ENCODE measurements at places on chromosomes 4 and X. TPM values are rescaled to one million over a fixed set of nuclear protein-coding genes. Genes with fewer than 3 reads are reported as not detected.
A peak's percentile ranks its signal among the peaks of the same experiment; 100 is the strongest.

DNA sequence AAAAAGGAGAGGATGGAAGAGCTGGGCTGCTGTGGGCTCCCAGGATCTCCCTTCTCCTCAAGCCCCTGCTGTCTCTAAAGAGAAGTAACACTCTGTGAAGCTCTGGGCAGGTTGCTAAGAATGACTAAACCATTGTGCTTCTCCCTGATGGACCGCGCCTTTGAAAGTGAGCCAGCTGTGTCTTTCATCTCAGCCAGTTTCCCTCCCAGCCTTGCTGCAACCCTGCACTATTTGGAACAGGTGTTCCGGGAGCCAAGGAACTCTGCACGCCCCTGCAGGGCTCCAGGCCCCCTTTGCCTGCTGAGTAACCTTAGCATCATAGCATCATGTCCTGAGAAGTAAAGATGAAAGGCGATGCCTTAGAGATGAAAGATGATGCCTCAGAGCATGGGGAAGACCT is 39.7 kb downstream of the SMIM20 start:
- DNase-seq = no peak

The TCP11X2 gene
- not detected for total RNA-seq

The MAP7D2 gene
- 0.13 TPM for total RNA-seq

DNA sequence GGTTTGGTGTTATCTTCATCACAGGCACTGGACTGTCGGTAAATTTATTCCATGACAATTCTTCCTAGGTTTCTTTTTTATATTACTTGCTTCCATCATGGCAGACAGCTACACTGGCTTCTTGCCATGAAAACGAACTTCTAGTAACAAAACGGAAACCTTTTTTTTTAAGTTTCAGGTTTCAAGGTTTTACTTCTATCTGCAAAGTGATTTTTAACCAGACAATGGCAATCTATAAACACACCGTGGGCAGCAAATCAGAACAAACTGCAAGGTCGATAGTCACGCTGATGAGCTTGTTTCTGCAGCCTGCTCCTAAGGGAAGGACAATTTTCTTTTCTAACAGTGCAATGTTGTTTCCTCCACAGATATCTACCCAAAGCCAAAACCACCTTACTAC is 29.9 kb downstream of the XG start:
- no peak for DNase-seq

GRCh38 chrX:108028854-108029253 is 16.0 kb upstream of the VSIG1 start:
- no peak for DNase-seq

GRCh38 chr4:140372751-140373327 is 607 bp upstream of the SCOC start:
- peak; percentile 24 for DNase-seq

The RXFP1 gene
- total RNA-seq = not detected

DNA sequence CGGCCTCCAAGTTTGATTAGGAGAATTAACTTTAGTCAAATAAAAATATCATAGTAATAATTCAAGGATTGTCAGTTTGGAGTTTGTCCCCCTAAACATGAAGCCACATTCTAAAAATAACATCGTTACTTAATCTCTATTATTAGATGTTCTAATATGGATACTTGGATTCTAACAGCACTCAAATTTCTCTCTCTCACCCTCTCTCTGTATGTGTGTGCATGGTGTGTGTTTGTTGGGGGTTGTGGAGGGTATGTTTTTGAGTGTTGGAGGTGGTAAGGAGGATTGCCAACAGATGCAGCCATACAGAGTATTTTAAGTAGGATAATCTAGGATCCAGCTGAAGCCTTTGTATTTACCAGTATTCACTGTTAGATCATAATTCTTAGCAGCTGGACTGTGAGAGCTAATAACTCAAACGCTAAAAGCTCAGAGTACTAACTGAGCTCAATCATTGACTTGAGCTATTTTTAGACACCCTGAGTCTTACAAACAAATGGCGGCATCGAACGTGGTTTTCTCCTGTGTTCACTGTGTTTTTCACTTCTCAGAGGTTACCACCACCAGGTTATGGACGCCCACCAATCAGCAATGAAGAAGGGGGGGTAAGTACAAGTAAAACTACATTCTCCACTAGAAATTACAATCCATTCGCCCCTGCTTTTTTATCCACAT is 8.8 kb downstream of the ENAM start:
- no peak for DNase-seq

The SLC49A3 gene
- total RNA-seq = 9.7 TPM

The PDE6B gene
- total RNA-seq = 9.5 TPM

DNA sequence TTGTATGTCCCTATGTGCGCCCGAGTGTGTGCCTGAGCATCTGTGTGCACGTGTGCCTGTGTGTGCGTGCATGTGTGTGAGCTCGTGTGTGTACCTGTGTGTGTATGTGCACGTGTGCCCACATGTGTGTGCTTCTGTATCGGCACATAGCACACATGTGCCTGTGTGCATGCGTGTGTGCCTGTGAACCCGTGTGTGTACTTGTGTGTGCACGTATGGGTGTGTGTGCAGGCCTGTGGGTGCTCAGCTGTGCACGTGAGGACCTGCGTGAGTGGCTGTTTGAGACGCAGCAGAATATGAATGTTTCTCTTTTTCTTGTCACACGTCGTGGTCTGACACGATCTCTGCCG is 4.3 kb downstream of the AKAP17A start:
- DNase-seq = no peak

The F8A1 gene
- 2.8 TPM for total RNA-seq

DNA sequence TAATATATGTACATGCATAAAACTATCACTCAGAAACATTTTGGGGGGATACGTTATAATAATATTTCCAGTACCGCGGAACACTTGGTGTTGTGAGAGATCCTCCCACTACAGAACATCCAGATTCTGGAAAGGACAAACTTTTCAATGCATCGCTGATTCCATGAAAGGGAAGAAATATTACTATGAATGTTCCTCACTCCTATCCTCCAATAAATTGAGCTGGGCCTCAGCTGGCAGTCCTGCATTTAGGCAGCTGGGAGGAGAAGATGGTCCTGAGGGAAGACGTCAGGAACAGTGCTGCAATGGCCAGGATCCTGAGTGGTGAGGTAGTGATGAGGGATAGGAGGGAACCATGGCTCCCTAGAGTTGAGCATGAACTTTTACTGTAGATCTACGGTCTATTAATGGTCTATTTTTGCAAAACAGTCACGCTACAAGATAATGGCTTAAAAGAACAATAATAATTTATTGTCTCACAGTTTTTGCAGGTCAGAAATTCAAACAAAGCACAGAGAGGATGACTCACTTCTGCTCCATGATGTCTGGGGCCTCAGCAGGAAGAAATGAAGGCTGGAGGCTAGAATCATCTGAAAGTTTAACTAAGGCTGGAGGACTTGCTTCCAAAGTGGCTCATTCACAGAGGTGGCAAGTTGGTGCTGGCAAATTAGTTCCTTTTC is 538.1 kb downstream of the STIM2 start:
- DNase-seq = no peak

GRCh38 chr4:118723369-118723768 is 38.2 kb downstream of the METTL14 start:
- no peak for DNase-seq

The SORBS2 gene
- 148 TPM for total RNA-seq

The SPANXN2 gene
- not detected for total RNA-seq

- peak; percentile 73 for DNase-seq
Observed at GRCh38 chrX:20515841-20516461, 249.2 kb upstream of the RPS6KA3 start.

DNA sequence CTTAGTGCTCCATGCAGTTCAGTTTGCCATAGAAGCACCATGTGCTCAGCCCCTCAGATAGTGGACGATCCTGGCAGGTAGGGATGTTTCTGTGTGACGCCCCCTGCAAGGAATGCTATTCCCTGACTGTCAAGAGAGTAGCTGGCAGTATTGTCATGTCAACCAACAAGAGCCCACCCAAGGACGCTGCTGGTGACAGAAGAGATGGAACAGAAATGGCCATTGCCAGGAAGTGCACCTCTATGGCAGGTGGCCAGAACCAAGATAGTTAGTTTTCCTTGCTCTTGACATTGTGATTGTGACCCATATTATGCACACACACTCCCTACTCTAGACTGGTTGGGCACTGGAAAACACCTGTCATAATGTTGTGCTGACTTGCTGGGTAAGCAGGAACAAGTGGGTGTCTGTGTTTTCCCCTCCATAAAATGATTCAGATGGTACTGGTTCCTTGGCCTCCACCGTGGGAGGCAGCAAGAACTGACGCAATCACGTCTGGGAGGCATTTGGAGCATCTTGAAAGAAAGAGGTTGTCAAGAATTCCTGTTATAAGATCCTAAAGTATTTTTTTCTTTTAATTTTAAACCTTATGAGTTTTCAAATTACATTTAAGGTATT is 507.9 kb downstream of the MID1IP1 start:
- peak; percentile 83 for DNase-seq

DNA sequence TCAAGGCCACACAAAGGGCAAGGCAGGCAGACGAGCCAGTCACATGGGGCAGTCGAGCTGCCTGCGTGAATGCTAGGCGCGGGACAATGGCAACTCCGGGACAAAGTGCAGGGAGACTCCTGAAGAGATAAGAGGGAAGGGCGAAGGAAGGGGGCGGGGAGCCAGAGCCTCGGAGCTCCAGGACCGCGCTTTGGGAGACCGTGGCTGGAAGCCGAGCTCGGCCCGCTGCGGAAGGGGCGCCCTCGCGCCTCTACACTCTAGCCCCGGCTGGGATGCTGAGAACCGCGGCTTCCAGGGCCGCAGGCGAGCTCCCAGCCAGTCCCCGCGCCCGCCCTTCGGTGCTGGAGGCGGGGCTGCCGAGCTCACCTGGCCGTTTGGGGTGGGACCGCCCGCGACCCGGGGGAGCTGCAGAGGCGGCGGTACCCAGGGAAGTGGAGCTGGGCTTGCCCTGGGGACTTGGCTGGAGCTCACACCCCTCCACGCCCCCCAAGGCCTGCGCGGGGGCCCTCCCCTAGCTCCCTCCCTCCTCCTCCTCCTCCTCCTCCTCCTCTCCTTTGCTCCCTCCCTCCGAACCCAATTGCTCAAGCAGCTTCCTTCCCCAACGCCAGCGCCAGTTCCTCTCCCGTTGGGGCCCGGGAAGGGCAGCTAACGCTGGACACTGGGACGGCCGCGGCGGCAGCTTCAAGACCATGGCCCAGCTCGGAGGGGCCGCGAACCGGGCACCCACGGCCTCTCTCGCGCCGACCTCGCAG is at the start of gene SOWAHD:
Gene SOWAHD, plus strand, starts transcription at position 610 of the 752 bp plus-strand sequence. Its CDS starts 80 bp downstream, at position 690.
- no peak for DNase-seq

DNA sequence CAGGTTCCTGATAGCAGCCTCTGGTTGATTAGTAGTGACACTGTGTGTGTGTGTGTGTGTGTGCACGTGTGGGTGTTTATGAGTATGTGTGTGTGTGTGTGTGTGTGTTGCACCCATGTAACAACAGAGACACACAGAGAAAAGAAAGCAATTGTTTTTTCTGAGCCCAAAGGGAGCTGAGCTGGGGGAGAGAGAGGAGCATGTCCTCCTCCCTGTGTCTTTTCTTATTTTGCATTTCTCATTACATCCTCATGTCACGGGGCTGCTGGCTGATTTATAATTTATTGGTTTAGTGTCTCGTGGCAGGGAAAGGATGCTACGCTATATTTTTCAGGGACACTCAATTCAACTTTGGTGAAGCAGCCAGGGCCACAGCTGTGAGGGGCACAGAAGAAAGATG is 511.4 kb downstream of the BCOR start:
- no peak for DNase-seq
